Stimulated activated CD4-positive, alpha-beta T cell treated with anti-CD3 and anti-CD28 coated beads, Interleukin-1b, Interleukin-23, amount 100 ng/mL, for 1 hour (primary cell): ENCODE measurements at places on chromosomes 12 and 14.

GRCh38 chr14:102486513-102487203 lies 22.9 kb downstream of the ANKRD9 start:
- no peak for DNase-seq

DNA sequence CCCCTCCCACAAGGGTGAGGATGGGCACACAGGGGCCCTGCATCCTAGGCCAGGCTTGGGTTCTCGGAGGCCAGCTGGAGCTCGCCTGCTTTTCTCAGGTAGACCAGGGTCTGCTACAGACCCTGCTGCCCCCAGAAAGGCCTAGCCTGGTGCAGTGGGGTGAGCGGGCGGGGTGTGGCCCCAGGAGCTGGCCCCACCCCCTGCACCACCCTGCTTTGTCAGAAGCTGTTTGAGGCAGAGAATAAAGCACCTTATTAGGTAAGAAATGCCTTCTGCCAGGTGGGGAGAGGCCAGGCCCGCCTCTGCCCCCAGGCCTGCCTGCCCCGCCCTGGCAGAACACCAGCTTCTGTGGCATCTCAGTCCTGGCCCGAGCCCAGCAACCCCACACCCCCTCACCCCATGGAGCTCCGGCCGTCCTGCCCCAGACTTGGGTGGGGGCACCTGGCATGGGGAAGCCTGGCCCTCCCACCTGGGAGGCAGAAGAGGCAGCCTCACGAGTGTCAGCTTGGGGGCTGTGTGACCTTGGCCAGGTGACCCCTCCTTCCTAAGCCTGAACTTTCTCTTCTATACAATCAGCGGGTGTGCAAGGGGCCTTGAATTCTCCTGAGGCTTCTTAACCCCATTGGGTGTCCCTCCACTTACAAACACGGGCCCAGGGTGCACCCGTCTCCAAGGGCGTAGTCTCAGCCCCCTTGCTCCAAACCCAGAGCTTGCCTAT lies 43.2 kb downstream of the KRT80 start:
- DNase-seq: no peak

DNA sequence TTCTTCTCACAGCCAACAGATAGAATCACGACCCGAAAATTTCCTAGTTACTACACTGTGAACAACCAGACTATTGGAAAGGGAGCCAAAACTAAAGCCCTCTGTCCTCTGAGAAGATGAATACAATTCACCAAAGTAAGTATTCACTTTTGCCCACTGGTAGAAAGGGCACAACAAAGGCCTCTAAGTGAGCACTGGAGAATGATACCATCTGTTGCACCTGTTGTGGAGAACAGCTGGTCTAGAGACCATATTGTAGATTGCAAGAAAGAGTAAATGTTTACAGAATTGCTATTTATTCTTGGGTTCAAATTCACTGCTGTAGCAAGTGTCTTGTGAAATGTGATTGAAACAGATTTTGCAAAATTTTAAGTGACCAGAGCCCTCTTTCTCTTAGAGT lies 46.9 kb upstream of the ANO6 start:
- DNase-seq: no peak

DNA sequence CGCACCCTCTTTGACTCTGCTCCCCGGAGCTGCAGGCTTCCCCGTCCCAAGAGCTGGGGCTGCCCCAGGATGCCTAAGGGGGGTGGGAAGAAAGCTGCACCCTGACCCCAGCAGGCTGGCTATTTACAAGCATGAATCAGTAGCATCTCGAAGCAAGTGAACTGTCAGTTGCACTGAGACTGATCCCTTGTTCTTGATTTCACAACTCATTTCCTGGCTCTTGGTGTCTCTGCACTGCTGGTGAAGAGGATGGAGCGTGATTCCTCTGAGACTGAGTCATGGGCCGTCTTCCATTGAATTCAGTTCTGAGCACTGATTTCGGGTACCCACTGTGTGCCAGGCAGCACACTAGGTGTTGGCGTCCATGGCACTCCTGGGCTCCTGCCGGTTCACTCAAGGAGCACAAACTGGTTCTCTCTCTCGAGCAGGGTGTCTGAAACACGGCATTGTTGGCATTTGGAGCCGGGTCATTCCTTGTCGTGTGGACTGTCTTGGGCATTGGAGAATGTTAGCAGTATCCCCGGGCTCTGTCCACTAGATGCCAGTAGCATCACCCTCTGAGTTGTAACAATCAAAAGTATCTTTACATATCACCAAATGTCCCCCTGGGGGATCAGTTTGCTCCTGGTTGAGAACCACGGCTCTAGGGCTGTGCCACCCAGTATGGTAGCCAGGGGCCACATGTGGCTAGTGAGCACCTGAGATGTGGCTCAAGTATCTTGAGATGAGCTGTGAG lies 86.9 kb downstream of the RIN3 start:
- no peak for DNase-seq

DNA sequence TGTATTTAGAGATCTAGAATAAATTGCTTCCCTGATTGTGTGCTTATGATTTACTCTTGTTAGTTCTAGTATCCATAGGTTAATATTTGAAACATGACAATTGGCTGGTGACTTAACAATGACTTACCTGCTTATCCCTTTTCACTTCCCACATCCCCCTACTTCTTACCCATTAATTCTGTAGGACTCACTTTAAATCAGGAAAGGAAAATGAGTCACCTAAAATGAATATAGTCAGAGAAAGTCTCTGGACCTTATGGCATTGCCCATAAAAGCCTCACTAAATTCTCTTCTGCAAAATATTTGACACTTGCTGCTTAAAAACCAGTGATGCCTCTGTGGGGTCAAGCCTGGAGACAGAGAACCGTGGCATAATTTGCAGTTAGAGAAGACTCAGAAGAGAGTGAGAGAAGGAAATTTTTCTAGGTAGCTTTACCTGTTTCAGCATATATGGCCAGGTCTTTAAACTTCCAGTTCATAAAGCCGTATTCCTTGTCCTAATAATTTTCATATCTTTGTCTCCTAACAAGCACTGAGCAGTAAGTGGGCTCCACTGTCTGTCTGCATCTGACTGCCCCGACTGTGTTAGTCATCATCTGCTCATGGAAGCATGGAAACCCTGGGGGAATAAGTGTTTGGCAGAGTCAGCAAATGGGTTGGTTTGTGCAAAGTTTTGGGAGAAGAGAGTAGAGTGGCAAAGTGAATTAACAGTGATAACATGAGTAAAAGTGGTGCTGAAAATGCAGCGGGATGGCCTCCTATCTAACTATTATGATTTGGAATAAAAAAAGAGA lies 294.4 kb downstream of the AKAP6 start:
- no peak for DNase-seq

DNA sequence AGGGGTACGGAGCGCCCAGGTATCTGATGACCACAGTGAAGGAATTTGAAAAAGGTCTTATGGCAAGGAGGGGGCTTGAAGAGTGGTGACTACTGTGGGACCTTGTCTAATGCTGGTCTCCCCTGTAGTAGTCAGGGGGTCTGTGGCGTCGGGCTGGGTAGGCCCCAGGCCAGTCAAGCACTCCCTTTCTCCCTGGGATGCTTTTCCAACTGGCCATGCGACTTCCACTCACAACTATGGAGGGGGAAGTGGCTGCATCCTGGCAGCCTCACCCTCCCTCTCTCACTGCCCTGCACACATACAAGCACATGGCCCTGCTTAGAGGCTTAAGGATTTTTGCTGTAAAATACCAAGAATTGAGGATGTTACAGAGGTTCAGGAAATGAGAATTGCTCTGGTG lies 4.1 kb downstream of the TSPAN11 start:
- DNase-seq: no peak

- no peak for DNase-seq
These were observed 1.5 kb downstream of the RAB35 start for GRCh38 chr12:120115066-120115465.
